ENCODE measurements at places on chromosomes 5 and 9.

DNA sequence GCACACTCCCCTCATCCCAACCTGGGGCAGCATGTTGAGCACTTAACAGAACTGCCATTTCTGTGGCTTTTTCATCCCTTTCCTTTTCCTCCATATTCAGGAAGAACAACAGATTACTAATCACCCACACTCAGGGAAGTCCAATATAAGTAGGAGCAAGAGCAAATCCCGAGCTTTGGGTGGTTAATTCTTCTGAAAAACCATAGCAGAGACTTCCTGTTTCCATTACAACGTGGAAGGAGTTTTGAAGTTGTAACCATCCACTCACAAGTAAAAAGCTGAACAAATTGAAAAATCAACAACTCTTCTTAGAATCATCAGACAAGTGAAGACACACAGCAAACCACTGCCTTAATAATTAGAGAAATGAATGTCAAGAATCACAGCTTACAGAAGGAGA, 8.2 kb downstream of the CTSL start:
- DNase-seq, result no peak

- no peak for DNase-seq
These were observed 282.8 kb upstream of the DAP start for GRCh38 chr5:11043881-11044280.

GRCh38 chr9:15531380-15531779, 20.6 kb upstream of the PSIP1 start:
- no peak for DNase-seq

DNA sequence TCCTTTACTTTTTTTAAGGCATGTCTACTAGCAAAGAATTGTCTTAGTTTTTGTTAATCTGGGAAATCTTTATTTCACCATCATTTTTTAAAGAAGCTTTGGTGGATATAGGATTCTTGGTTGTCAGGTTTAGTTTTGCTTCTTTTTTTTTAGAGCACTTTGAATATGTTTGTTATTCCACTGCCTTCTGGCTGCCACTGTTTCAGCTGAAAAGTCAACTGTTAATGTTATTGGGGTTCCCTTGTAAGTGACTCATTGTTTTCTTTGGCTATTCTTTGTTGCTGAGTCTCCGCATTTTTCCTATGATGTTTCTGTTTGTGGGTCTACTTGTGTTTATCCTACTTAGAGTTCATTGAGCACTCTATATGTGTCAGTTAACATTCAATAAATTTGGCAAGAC, 44.4 kb downstream of the PHAX start:
- no peak for DNase-seq

DNA sequence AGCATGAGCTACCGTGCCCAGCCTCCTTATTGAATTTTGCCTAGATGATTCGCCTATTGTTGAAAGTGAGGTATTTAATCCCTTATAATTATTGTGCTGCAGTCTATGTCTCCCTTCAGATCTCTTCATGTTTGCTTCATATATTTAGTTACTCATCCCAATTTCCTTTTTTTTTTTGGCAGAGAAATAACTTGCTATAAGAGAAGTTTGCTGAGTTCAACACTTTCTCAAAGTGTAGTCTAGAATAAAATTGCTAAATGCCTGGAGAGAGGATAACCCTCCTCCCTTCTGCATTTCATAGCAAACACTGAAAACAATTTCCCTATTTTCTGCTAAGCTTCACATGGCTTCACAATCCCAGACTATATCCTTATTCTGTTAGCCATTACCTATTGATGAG, 136.6 kb upstream of the CD180 start:
- no peak for DNase-seq

DNA sequence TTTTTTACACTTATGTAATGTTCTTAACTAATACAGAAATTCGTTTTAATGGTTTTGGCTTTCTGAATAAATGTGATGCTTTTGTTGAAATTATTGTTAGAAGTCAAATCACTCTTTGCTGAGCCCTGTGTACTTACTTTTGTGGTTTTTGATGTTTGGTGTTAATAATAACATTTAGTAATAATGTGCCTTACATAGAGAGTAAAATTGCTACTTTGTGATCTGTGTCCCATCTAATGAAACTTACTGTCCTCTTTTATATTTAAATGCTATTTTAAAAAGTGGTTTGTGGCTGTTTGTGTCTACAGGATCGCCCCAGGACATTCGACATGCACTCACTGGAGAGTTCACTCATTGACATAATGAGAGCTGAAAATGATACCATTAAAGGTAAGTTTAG, 22.1 kb downstream of the CPEB4 start:
- DNase-seq, result no peak

- no peak for DNase-seq
These were observed 27.8 kb downstream of the LARP1 start for GRCh38 chr5:154782812-154783592.

Measured in NCI-H187 treated with DMSO at 0.1 percent for 48 hours (cell line).